ENCODE measurements at places on chromosomes 1 and 21.

DNA sequence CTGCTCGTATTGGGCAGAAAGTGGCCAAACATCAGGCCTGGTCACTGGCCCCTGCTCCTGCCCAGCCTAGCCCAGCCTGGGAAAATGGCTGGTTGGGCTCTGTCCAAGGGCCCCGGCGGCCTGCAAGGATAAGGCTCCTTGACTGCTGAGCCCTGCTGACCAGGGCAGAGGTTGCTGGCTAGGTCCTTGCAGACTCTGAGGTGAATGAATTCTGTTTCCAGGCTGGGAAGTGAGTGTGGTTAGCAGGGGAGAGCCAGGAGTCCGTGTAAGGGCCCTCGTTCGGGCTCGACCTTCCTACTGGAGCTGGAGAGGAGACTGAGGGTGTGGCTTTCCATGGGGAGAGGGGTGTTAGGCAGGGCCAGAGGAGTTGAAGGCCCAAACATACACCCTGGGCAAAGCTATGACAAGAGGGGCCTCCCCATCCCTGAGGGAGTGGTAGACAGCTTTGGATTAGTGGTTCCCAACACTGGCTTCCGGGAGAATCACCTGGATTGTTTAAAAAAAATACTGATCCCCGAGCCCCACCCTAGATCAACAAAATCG lies 20.6 kb downstream of the CSF1 start:
- no peak for DNase-seq

DNA sequence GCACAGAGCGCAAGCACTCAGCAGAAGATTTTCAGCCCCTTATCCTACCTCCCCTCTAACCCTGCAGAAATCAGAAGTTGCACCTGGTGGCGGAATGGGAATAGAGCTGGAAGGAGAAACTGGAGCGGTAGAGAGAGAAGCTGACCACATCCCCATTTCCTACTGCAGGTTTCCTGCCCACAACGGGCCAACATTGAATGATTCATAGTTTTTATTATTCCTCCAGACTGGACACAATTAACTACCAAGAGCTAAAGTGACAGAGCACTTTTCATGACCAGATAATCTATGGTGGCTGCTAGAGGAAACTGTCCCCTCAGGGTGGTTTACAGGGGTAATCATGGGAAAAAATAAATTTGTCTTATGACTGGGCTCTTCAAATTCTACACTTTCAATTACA lies 21.3 kb upstream of the LRRC8D start:
- no peak for DNase-seq

DNA sequence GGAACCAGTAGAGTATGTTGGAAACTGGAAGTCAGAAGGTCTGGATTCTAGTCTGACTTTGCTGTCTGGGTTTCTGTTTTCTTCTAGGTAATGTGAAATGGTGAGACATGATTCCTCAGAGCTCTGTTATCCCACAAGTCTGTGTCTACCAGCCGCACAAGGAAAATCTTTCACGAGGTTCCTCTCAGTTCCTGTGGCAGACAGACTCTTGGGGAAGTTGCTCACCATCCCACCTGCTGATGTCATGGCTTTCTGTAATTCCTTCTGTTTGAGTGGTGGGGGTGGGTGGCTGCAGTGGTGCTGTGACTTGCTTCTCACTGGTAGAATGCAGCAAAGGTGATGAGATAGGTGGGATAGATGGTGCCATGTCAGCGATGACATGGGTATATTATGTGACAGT lies 17.1 kb upstream of the SCMH1 start:
- no peak for DNase-seq

DNA sequence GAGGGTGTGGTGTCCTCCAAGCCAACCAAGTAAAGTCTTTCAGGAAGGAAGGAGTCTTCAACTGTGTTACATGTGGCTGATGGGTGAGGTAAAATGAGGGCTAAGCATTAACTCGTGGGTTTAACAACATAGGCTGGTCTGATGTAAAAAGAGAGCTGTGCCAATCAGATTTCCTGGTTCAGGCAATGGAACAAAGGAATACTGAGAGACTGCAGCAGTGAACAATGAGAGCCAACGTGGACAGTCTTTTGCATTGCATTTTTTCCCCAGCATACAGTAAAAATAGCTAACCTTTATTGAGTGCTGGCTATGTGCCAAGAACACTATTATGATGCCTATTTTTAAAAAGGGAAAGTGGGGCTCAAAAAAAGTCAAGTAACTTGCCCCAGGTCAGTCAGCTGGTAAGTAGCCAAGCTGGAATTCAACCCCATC lies 31.1 kb downstream of the DLGAP3 start:
- DNase-seq: no peak

DNA sequence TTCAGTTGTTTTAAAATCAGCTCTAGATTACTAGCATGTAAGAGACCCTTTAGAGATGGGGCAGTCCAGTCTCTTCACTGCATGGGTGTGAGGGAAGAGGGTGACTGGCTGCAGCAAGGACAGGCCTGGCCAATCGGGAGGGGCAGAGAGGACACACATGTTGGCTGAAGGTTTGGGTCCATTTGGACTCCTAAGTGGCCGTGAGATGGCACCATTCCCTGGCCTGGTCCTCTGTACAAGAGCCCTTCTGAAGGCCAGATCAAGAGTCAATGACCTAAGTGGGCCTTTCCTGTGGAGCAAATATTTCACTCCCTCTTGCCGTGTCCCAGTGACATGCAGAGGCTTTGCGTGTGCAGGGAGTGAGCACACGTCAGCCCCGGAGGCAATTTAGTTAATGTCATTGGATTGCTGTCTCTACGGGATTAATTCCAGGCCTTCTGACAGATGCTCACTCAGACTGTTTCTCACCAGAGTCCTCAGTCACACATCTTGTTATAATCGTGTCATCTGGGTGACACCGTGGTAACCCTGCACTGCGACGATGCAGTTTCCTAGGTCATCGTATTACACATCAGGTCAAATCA lies 613.0 kb downstream of the NPHP4 start:
- no peak for DNase-seq

DNA sequence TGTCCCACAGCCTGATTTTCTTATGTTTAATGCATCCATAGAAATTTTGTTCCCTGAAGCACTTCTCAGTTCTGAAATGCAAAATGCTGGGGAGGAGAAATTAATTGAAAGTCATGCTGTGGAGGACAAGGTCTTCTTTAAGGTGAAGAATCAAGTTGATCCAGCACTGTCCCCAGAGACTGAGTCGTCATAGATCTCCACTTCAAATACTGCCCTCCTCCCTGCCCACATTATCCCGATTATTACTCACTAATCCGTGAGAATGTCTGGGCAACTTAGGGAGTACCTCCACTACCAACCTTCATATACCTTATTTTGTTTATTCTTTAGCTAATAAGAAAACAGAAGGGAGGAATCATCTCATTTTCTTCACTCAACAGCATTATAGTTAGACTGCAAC lies 70.0 kb upstream of the FMN2 start:
- DNase-seq: no peak

- DNase-seq: no peak
Observed at GRCh38 chr1:232302376-232303221, 327.3 kb downstream of the SIPA1L2 start.

GRCh38 chr21:45499201-45499750 lies 43.0 kb downstream of the SLC19A1 start:
- no peak for DNase-seq

GRCh38 chr1:26417111-26417759 lies 6.6 kb downstream of the LIN28A start:
- peak; percentile 79 for DNase-seq

GRCh38 chr1:212261361-212261929 lies 23.8 kb upstream of the PPP2R5A start:
- DNase-seq: no peak

GRCh38 chr1:202238914-202239313 lies 45.3 kb downstream of the LGR6 start:
- DNase-seq: no peak

- DNase-seq: no peak
Observed at GRCh38 chr1:231986631-231987336, 360.2 kb downstream of the DISC1 start.

DNA sequence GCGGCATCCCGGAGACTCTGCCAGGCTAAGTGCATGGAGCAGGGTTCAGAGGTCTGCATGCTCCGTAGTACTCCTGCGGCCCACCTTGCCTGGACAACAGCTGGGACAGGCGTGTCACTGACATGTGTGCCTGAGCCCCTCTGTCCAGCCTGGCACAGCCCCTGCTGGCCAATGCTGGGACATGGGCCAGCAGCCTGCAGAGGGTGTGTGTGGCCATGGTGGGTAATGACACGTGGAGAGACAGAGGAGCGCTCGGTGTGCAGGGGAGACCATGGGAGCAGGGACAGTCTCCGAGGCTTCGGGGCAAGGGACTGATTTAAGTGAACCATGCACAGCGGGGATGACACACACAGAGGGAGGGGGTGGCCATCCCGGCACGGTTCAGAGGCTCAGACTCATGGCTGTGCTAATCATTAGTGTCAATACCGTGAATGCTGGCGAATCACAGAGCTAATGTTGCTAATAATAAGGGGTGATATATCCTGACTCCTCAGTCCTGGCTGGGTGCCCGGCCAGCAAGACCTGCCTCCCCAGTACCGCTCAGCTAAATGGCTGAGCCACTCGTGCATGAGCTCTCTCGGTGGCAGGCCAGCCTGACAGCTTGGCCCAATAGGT lies 41.5 kb downstream of the IGSF21 start:
- DNase-seq: no peak

DNA sequence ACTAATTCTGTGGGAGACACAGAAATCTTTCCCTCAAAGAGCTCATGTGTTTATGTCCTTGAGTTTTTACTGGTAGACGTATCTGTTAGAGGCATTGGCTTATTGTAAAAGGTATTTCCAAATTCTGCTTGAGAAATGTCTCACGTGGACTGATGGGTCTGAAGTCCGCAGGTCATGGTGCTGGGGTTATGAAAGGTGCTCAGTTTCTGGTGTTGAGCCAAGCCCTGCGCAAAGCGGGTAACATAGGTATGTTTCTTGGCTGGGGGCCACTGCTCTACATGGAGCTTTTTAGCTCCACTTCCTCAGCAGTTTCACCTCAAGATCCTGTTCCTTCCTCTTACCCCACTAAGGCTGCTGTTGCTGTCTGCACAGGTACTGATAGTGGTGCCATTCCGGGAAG lies 10.8 kb downstream of the UTP25 start:
- no peak for DNase-seq

DNA sequence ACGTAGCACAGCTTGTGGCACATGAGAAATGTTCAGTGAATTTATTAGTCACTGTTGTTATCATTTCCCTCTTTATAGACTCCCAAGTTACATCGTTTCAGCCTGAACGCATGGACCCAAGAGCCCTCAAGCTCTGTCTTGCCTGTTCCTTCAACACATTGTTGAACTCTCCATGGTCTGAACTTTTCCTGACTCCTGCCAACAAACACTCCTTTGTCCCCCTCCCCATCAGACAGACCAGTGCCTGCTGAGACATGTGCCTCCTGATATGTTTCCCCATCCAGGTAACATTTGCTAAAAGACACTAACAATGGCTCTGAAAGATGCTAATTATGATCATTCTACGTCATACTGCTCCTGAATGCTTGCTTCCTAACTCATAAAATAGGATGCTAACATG lies 108.7 kb upstream of the NFIA start:
- no peak for DNase-seq

- no peak for DNase-seq
Observed at GRCh38 chr1:68016381-68016780, 34.0 kb downstream of the DIRAS3 start.

DNA sequence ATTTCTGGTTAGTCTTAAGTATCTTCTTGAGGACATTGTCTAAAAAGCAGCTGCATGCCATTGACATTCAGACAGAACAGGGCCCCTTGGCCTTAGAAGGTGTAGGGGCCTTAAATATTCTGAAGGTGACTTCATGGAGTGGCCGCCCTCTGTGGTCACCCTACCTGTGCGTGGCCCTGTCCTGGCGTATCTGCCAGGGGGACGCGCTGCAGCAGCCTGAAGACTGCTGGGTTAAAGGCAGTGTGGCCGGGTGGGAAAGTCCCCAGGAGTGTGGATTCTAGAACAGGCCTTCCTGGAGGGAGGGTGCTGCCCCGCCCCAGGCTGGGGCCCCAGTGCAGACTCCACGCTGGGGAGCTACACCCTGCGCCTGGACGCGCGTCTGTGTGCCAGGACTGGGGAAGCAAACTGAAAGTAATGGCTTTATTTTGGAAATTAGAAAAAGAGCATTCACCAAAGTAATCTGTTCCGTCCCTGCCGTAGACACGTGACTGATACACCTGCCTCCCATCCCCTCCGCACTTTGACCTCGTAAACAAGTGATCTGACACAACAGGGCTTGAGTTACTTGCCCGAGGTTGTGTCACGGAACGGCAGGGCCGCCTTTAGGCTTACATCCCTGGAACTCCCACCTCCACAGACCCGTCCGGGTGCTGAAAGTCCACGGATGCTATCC lies 1.8 kb downstream of the AGPAT3 start:
- peak; percentile 44 for DNase-seq

DNA sequence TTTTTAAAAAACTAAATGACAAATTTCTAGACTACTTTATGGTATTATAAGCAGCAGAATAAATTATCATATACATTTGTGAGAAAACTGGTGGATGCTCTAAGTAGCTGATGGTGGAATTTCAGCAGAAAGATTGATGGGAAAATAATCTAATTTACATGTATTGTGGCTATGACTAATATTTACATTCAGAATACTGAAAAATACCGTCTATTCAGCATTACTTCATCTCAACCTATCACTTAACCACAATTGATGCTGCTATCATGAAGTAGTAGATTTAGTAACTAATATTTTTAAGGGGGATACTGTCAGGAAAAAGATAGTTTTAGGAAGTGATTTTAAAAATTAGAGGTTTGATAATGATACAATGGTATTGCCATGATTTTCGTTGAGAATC lies 137.9 kb downstream of the IFI44 start:
- no peak for DNase-seq

GRCh38 chr1:201739492-201740085 lies 89.4 kb upstream of the IPO9 start:
- DNase-seq: peak; percentile 46

DNA sequence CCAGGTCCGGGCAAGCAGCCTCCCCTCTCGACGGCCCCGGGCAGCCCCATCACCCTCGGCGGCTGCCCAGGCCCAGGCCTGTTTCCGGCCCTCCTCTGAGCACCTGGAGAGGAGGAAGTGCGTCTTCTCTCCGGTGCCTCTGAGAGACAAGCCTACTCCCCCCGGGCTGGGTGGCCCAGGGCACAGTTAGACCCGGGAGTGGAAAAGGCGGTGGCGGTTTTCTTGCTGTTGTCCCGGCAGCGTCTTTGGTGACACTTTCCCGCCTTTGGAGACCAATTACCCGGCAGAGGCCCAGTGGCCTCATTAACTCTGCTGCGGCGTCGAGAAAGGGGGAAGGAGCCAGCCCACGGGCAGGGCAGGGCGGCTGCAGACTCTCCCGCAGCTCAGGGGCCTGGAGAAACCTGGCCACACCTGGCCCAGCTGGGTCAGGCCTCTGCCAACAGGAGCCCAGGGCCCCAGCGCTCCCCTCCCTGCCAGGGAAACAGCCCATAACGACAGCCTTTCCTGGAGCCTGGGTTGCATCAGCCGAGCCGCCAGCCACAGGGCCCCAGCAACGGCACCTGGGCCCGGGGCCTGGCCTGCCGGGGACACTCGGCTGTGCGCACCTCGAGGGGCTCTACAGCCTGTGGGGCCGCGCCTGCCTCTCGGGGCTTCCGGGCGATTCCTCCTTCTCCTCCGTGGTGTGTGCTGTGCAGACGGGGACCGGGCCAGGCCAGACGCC lies 28.4 kb upstream of the C1orf159 start:
- DNase-seq: peak; percentile 43

- no peak for DNase-seq
Observed at GRCh38 chr1:27980216-27980845, 20.6 kb downstream of the XKR8 start.

GRCh38 chr1:21621761-21622436 lies 47.3 kb downstream of the RAP1GAP start:
- no peak for DNase-seq

Measured in stimulated activated CD4-positive, alpha-beta T cell treated with anti-CD3 and anti-CD28 coated beads, Interleukin-4, amount 100 ng/mL, for 4 hours (primary cell).